Brain (organoid and tissue), 16 donors: ENCODE measurements at places on chromosomes 1 and 21.

DNA sequence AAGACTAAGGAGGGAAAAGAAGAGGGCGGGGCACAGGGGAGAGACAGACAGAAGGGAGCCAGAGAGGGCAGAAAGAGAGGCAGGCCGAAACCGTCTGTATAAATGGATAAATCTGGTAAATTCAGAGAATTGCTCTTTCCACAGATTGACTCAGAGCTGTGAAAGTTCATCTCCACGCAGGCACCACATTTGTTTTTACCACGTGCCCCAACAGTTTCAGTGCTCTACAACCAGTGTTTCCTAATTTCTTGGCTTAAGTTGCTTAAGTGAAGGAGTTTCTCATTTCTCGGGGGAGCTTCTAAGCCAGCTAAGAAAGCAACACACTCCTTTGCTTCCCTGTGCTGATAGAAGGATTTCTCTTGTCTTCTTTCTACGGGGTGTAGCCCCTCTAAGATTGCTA, 87.1 kb downstream of the ENAH start:
- DNase-seq: no peak

- no peak for DNase-seq
Measured at GRCh38 chr1:45820788-45821187, 17.4 kb downstream of the MAST2 start.

GRCh38 chr1:214264976-214265375, 16.0 kb upstream of the SMYD2 start:
- peak; percentile 88 for DNase-seq

DNA sequence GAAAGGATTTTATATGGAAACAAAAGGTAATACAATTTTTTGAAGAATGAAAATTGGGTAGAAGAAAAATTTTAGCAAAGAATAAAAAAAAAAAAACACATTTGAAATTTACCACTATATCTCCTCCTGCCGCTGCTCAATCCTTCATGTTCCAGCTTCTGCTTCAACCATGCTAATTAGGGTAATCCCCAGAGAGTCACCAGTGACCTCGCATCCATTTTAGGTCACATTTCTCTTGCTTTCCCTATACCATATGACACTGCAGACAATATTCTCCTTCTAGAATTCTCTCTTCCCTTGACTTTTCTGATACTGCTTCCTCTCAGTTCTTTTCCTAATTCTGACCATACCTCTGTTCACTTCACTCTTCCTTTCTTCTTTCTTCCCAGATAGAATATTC, 237.1 kb downstream of the USH2A start:
- peak; percentile 75 for DNase-seq

GRCh38 chr1:152886758-152887409, 8.8 kb downstream of the SMCP start:
- no peak for DNase-seq

DNA sequence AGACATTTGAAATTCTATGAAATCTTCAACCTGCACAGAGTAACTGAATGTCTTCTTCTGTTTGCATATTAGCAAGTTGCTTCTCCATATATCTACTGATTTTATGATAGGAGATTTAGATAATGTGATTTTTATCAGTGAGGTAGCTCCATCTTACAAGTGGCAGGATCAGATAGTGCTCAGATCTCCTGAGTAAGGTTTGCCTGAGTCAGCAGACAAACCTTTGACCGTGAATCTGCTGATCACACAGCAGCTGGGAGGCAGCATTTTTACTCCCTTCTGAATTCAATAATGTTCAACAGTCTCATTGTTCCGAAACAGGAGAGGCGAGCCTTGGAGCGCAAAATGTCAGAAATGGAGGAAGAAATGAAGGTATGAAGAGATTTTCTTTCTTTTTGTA, 141.4 kb downstream of the SYT2 start:
- DNase-seq: no peak

- peak; percentile 58 for DNase-seq
Measured at GRCh38 chr1:23408797-23409290, 15.7 kb downstream of the TCEA3 start.

- no peak for DNase-seq
Measured at GRCh38 chr21:46159841-46160656, 4.7 kb upstream of the FTCD start.

DNA sequence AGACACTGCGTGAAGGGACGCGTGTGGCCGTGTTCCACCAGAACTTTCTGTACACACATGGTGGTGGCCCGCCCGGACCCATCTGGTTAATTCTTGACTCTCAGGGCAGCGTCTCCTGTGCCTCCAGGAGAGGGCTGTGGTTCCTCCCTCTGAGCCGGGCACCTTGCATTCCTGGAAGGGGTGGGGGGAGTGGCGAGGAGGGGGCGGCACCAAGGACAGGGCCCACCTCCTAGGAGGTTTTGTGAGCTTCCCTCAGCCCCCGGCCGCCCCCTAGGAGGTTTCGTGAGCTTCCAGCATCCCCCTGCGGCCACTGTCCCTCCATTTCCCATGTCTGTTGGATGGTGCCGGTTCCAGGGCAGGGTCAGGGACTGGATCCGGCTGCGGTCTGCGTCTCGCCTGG, 28.9 kb downstream of the FAAP20 start:
- DNase-seq: no peak

GRCh38 chr1:185574139-185574875, 159.9 kb upstream of the HMCN1 start:
- DNase-seq: peak; percentile 25

- no peak for DNase-seq
Measured at GRCh38 chr1:53982034-53982762, 35.8 kb downstream of the LDLRAD1 start.

- no peak for DNase-seq
Measured at GRCh38 chr1:172381946-172382345, 38.5 kb upstream of the C1orf105 start.

DNA sequence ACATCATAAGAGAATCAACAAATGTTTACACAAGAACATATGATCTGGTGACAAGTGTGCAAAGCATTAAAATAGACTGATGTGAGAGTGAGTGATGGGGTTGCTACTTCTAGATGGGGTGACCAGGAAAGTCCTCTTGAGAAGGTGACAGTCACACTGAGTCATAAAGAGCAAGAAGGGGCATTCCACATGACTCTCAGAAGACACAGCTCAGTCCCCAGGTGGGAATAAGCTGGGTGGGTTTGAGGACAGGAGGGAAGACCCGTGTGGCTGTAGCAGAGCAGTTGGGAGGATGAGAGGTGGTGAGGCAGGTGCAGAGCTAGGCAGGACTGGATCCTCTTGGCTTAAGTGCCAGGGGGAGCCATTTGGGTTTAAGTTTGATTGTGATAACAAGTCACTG, 53.1 kb downstream of the TNR start:
- DNase-seq: no peak

- DNase-seq: no peak
Measured at GRCh38 chr1:167428395-167428794, 89.9 kb downstream of the CD247 start.

DNA sequence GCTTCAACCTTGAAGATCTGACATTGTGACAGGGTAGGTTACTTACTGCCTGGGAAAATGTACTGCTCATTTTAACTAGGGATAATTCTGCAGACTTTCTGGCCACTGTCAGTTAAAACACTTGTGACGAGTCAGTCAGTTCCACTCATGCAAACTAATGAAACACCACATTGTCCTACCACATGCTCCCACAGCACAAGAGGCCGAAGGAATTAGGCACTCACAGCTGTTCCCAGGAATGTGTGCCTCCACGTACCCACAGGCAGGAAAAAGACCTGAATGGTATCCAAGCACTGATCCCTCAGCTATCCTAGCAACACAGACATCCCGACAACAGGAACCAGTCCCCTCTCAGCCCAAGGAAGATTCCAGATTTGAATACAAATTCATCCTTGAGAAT, 12.3 kb downstream of the BCAR3 start:
- DNase-seq: peak; percentile 22

GRCh38 chr21:43270800-43271301, 102.0 kb downstream of the CRYAA start:
- DNase-seq: peak; percentile 92

DNA sequence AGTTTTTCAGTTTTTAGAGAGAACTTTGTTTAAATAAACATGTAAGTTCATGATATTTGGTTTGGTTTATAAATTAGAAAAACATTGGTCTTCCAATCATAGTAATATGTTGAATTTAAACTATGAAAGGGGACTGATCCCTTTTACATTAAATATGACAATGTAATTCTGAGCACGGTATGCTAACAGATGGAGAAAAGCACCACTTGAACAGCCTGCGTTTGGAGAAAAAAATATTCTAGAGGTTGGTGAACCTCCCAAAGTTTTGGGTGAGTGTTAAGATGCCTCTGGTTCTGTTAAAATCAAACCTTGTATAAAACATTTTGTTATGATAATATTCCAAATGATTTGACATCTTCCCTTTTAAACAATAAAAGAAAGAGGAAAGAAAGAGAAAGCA, 123.9 kb downstream of the SDCCAG8 start:
- DNase-seq: no peak

DNA sequence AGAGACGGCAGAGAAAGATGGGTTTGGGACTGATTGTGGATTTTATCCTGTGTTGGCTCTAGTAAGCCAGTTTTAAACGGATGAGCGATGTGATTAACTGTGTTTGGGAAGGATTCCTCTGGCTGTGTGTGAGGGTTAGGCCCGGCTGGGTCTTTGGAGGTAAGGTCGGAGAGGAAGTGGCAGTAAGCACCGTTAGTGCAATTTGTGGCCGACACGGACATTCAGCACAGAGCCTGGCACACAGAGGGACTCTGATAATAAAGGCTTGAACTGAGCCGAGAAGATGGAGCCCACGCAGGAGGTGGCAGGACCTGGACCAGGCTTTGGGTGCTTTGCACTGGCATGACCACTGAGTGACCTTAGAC, 1.3 kb downstream of the MTFR1L start:
- DNase-seq: no peak

DNA sequence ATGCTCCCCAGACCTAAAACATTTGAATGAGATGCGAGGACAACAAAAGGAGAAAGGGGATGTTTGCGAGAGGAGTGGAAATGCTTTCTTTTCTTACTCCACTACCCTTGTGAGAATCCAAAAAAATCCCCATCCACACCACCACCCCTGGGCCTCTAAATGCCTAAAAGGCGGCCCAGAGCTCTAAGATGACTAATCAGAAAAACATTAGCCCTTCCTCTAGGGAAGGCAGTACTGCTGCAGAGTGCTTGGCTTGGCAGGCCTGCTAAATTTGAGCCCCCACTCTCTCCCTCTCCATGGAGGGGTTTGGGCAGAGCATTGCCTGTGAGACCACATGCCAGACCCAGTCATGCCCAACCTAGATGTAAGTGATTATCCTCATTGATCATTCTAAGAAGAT, 347.9 kb downstream of the USH2A start:
- no peak for DNase-seq

DNA sequence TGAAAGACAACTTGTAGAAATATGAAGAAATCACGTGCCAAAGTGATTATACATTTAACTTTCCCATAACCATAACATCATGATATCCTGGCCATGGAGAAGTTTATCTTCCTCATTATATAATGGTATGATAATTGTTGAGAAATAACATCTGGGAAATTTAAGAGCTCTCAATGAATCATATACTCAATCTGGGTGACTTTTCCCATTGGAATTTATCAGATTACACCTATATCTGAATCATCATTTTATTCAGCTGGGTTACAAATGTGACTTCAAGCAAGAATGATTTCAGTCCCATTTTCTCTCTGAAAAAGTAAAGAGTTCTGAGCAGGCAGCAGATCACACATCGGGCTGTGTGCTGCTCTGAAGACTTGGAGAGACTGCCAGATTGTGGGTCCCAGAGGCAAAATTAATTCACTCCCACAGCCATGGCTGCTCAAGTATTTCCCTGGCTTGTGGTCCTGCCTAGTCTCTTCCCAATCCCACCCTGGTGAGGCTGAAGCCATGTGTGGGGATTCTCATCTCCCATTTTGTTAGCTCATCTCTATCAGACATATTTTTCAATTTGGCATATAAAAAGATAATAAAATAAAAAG, 278.0 kb downstream of the MRPL39 start:
- no peak for DNase-seq

- DNase-seq: no peak
Measured at GRCh38 chr1:214979191-214979590, 103.3 kb upstream of the KCNK2 start.

- DNase-seq: no peak
Measured at GRCh38 chr21:33025106-33025488, 638 bp upstream of the OLIG2 start.

DNA sequence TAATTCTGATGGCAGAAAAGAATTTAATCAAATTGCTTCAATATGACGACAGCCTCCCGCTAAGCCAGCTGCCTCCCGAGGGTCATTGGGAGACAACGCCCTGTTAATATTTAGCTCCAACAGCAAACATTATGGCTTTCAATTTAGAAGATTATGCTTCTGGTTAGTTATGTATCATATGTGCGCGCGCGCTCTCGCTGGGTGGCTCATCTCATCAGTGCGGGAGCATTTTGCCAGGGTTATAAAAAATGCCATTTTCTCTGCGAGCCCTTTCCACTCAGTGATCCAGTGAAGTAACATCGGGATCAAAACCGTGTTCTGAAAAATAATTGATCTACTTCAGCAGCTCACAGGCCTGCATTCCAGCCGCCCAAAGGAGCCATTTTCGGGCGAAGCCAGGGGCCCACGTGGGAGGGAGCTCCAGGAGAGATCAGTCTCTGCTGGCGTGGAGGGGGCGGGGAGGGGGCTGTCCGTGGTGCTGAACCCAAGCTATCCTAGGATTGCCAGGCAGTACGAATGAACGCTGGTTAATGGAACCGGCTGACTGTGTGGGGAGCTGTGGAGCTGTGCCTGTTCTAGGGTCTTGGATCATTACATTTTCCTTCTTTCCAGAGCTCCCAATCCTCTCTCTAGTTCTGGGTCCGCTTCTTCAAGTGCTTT, 219.1 kb upstream of the ZC3H12A start:
- DNase-seq: peak; percentile 80

GRCh38 chr1:210362526-210362925, 33.8 kb downstream of the HHAT start:
- no peak for DNase-seq

GRCh38 chr1:228937851-228938536, 202.7 kb downstream of the RHOU start:
- DNase-seq: peak; percentile 59

DNA sequence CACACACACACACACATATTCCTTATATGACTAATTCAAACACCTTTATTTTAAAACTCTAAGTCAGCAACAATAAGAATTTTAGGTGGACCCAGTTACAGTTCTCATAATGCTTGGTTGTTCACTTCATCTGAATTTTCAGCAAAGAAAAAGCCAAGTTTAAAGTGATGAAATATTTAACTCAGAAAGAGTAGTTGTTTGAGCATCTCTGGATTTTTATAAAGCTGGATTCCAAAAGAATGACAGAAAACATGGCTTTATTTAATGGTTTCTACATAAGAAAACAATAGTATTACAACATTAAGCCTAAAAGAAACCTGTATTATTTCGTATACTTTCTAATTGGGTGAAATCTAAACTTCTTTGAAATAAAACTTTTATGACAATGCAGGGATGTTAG, 54.2 kb upstream of the ADAMTS5 start:
- no peak for DNase-seq

GRCh38 chr1:99527545-99527944, 118.4 kb upstream of the PALMD start:
- DNase-seq: no peak

DNA sequence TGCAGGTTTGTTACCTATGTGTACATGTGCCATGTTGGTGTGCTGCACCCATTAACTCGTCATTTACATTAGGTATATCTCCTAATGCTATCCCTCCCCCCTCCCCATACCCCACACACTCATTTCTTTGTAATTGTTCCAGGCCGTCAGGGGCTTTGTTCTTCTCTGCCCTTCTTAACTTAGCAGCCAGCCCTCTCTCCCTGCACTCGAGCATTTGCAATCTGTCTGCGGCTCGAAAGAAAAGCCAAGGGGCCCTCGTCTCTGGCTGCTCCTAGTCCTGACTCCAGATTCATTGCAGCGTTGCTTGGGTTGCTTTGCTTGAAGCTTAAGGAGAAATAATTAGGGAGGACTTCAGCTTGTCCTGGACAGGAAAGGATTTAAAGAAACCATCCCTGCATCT, 85.7 kb downstream of the ATP1A1 start:
- DNase-seq: peak; percentile 17
